ENCODE measurements at places on chromosomes 1 and 21.

DNA sequence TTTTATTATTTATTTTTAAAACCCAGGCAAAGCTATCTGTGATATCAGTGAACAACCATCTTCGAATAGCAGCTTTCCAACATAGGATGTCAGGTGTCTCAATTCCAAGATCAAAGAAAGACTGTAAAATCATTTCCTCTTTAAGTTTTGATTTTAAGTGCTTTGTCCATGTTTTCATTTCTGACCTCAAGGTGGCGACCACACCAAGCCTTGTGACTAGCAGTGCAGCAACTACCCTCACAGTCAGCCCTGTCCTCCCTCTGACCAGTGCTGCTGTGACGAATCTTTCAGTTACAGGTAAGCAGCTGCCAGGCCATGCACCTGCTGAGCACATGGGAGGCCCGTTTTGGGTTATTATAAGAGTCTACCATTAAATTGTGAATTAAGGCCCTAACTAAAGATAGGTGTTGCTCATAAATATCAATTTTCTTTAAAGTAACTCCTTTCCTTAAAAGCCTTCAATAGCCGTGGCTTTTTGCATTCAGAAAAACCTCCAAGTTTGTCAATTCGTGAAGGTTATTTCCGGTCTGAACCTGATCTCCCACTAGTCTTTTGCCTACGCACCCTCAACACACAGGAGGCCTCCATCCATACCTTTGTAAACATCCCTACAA is 117.0 kb downstream of the CD247 start:
- DNase-seq, result no peak

GRCh38 chr1:96416111-96416595 is 305.4 kb upstream of the PTBP2 start:
- DNase-seq, result no peak

DNA sequence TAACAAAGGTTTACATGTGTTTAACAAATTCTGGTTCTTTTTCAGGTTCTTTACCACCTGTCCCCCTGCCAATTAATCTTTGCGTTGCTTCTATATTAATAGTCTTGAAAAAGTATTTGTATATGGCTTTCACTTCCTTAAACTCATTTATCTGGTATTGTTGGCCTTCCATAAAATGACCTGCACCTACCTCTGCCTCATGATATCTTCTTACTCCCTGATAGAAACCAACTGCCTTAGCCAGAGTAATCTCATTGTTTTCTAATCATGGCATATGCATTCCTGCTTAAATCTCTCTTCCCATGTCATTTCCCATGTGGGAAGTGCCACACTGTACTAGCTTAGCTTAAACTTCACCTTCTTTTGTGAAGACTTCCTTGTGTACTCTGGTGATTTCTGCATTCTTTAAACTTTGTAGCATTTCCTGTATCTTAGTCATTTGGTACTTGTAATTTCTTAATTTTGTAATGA is 8.7 kb downstream of the SMG7 start:
- DNase-seq, result no peak

DNA sequence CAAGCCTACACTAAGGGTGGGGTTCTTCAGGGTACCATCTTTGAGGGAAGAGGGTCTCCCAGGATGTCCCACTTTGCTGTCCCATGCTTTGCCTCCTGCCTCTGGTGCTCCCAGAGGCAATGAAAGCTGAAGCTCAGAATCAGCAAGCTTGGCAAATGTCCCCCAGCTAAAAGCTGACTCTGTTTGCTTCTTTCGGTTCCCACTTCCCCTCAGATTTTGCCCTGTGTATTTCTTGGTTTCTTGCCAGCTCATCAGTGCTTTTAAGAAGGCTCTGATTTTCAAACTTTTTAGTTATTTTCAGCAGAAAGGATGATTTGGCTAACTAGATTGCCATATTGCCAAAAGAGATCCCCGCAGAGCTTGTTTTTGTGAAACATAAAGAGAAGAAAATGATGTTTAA is 33.1 kb upstream of the COG2 start:
- DNase-seq, result no peak

DNA sequence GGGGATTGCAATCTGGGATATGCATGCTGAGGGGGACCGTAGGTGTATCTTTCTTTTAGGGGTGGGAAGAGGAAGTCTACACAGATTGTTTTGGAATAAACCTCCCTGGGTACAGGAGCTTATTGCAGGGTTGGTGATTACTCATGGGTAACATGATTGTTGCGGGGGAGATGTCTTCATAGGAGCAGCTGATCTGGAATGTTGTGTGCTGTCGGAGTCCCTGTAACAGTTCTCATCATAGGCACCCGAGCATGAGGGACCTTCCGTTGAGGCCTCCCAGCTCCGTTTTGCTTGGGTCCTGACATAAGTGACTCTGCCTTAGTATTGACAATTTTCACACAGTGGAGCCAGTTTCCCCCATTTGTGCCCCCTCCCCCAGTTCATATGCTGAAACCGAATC is 4.2 kb upstream of the PRXL2B start:
- no peak for DNase-seq

DNA sequence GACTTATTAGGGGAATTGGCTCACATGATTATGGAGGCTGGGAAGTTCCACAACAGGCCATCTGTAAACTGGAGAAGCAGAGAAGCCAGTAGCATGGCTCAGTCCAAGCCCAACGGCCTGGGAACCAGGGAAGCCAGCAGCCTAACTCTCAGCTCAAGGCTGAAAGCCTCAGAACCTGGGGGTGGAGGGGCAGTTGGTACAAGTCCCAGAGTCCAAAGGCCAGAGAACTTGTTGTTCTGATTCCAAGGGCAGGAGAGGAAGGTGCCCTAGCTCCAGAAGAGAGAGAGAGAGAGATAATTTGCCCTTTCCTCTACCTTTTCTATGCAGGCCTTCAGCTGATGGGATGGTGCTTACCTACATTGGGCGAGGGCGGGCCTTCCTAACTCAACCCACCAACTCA is 55.3 kb downstream of the MAN1C1 start:
- no peak for DNase-seq

GRCh38 chr1:50183378-50184133 is 74.8 kb downstream of the ELAVL4 start:
- DNase-seq, result no peak

DNA sequence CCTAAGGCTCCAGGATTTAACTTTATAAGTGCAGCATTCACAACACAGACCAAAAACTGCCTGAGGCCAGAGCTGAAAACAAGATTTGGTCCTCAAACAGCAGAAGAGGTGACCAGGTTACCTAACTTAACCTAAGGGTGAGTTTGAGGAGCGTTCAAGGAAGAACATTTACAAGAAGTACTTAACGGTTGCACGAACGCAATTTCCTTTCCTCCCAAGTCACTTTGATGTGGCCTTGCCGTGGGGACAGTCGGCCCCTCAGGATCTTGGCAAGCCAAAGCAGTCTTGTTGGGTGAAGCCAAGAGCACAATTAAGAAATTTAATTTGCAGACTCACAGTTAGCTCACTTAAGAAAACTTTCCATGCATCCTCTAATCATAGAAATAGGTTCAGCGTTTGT is 202.6 kb upstream of the COA6 start:
- DNase-seq, result no peak

DNA sequence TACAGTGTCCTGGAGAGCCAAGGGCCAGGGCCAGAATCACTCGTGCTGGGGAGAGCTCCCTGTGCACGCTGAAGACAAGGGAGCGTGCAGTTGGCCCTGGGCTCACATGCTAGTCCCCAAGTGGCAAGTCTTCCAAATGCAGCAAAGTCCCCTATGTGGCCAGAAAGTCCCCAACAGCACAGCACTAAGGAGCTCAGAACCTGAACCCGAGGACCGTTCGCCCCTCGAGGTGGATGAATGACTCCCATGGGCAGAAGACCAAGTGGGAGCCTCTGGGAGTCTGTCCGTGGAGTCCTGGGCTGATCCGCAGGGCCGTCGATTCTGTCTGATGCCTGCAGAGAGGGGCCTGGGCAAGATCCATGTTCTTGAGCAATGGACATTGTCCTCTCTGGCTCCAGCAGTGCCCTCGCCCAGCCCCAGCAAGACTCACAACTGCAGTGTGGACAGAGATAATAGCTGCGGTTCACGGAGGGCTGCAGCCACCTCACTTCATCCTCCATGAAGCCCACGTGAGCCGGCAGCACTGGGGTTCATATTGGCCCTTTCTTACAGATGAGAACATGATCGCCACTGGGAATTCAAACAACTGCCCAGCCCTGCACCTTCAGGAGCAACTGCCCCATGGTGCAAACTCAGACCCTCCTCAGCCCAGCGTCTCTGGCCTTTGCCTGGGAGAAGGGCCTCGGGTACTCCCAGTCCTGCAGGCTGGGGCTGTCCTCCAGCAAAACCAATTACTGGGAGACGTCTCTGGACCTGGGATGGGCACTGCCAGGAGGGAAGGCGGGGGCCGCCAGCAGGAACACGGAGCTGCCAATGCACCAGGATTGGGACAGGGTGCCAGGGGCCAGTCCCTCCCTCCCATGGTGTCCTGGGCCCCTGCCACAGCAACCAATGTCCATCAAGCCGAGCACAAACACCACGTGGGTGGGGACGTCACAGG is 243.7 kb downstream of the NPHP4 start:
- no peak for DNase-seq

DNA sequence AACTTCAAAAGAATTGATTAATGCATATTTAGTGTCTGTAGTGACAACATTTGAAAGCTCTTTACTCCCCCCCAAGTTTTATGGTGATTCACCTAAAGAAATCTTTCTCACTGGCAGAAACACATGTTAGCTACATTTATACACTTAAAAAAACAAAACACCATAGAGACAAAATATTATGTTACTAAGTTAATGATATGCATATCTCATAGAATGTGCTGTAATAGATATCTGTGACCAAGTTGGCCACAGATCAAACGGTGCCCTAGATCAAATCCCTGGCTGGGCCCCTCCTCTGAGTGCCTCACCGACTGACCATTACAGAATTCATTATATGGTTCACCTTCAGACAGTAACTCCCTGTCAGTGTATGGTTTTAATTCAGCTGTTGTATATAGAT is 322.1 kb upstream of the LYPLAL1 start:
- DNase-seq, result no peak

DNA sequence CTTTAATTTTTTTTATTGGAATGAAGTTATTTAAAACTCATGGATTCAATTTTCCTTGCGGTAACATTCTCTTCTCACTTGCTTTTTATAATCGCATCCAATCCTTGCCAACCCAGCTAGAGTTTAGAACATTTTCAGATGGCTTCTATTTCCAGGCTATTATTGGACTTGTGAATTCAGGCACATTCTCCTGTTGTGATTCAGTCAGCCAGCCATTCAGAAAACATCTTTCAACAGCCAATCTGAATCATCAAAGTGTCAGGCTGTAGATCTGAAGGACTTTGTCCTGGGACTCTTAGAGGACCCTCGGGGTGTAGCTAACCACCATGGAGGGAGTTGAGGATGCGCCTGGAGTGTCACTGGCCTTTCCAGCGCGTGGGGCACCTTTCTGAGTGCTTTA is 92.4 kb downstream of the PRDM2 start:
- no peak for DNase-seq

GRCh38 chr1:207833381-207833780 is 77.5 kb downstream of the CD34 start:
- no peak for DNase-seq

DNA sequence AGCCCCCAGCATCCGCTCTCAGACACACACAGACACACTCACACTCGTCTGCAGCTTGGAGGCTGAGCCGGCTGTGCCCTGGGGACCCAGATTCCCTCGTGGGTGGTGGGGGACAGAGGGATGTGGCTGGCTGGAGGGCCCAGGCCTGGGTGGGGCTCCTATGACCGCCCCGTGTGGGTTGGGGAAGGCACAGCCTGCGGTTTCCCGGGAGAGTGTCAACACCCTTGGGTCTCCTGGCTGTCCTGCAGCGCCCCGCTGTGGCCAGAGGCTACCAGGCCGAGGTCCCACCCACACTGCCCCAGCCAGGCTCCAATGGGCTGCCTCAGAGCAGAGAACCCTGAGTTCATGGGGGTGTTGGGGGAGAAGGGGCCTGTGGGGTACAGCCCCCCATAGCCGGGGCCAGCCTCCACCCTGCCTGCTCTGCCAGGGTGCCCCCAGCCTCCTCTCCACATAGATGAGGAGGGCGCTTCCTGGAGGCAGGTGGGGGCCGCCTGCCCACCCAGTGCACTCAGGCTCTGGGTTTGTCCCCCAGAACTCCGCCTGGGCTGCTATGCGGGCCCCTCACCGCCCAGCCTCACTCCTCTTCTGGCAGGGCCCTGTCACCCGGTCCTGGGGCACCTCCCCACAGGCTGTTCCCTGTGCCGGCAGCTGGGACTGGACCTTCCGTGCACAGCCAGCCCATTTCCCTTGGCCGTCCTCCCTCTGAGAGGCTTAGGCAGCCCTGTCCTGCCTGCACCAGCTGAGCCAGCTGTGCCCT is at the start of gene TTC34:
Gene TTC34 (minus strand): TSS at position 159 of the 757 bp plus-strand sequence. CDS start 866 bp downstream, outside the sequence.
- DNase-seq, result no peak
